ENCODE measurements at places on chromosomes 2 and 18. TPM values are rescaled to one million over a fixed set of nuclear protein-coding genes. Genes with fewer than 3 reads are reported as not detected.
A peak's percentile ranks its signal among the peaks of the same experiment; 100 is the strongest.

GRCh38 chr2:240239325-240239724, 98.9 kb upstream of the OTOS start:
- no peak for DNase-seq

DNA sequence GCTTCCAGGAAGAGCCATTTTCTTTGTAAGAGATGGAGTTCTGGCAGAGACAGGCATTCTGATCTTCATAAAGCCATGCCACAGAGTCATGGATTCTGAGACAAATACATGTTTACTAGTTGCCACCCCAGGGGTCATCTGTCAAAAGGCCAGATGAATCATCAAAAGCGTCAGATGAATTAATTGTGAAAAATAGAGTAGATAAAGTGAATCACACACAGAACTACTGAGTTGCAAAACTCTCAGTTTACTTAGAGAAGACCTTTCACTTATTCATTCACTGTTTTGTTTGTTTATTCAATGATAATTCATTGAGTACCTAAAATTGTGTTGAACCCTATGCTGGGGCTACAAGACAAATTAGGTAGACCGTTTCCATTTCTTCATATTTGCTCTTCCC, 157.7 kb upstream of the SERPINE2 start:
- DNase-seq: no peak

GRCh38 chr18:7584646-7585275, 17.6 kb downstream of the PTPRM start:
- peak; percentile 33 for DNase-seq

COL5A2 gene
- total RNA-seq: 51.1 TPM

SFTPB gene
- not detected for total RNA-seq

KCNS3 gene
- total RNA-seq: 10.5 TPM

DNA sequence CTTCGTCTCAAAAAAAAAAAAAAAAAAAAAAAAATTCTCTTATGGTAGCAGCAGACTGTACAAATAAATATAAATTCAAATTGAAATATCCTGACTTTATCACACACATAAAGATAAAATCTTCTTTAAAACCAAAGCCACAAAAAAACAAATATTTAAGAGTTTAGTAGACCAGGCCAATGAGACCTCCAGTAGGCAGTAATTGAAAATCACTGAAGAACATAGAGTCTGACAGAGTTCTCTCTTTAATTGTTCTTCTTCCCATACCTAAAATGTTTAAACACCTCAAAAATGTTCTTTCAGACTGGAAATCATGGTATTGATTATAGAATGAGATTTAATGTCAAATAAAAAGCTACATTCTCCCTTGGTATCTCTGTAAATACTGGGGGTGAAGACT, 20.8 kb downstream of the PRPF40A start:
- DNase-seq: no peak

ESPNL gene
- 4.3 TPM for total RNA-seq

DNA sequence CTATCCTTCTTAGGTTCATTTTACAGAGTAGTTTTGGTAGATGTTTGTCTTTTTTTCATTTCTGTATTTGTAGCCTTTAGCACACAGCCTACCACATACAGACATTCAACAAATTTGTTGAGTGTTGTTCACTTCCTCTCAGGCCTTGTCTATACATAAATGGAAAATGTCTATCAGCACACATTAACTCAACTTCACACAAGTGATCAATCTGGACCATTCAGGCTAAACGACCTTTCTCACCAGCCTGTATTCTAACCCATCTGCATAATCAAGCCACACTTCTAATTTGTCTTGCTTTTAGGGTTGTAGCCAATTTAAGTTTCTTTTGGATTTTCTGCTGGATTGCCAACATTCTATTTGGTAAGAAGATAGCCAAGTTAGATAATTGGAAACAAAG, 59.9 kb upstream of the DARS1 start:
- no peak for DNase-seq

MYOM1 gene
- total RNA-seq: 219 TPM

GTF2A1L gene
- total RNA-seq: 1.9 TPM

DNA sequence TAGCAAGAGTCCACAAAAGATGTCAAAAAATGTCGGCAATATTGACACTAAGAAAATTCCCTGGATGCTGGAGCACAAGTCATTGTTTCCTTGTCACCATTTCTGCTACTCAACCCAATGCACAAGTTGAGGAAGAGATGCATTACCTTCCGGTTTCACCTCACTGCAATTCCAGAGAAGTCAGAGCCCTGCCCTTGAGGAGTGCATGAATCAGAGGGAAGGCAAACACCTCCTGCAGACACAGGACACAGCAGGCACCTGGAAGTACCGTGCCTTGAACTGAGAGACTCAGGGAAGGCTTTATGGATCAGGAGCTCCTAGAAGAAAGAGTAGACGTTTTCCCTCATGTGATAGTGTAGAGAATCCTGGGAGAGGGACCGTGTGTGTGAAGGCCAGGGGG, 62.7 kb upstream of the ARL4C start:
- no peak for DNase-seq

FIGN gene
- total RNA-seq: 23.1 TPM

DNA sequence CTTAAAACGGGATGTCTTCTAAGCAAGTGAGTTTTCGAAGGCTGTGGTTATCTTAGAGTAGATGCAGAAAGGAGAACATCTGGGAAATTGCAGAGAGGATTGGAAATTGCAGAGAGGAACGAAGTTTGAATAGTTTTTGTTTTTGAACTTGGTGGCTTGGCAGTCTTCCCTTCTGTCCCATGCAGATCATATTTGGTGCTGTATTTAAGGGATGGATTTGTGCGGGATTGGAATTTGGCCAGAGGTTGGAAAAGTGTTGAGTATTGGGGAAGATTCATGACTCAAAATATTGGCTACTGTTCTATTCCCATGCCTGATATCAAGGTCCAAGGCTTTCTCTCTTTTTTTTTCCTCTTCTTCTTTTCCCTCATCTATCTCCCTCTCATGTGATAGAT, 18.2 kb downstream of the PTPRM start:
- peak; percentile 49 for DNase-seq

DNA sequence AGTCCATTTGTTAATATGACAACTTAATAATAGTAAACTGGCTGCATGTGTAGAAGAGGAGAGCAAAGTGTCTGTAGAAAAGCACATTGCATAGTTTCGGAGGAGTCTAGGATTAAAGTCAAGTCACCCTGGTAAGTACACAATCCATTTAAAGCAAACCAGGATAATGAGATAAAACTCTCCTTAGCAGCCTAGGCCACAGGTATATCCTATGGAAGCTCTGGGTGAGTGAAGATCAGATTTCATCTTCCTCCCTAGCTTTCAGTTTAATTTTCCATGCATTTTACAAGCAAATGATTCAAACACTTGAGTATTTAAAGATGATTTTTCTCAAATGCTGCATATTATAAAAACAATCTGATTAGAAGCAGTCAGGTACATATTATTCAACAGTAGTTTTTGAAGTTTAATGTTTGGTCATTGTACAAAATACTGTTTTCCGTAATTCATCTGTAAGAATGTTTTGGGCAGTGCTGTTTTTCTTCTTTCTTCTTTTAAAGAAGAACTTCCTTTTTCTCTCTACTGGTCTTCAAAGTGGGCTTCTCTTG, 10.2 kb downstream of the CERS6 start:
- DNase-seq: no peak

DNA sequence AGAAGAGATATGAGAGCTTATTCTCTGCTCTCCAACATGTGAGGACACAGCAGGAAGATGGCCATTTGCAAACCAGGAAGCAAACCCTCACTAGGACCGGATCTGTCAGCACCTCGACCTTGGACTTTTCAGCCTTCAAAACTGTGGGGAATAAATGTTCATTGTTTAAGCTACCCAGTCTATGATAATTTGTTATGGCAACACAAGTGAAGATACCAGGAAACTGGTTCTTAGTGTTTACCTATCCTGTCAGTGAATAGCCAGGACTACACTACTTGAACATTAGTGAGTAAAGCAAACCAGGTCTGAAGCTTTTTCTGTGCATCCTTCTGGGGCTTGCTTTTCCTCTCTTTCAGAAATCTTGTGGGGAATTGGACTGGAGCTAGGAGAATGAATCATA, 44.4 kb upstream of the BARD1 start:
- DNase-seq: no peak

SRD5A2 gene
- total RNA-seq: 0.06 TPM

- DNase-seq: no peak
These were observed 42.5 kb downstream of the VRK2 start for GRCh38 chr2:58089081-58089480.

GRCh38 chr2:70834106-70834505, 1.5 kb downstream of the CD207 start:
- no peak for DNase-seq

- DNase-seq: peak; percentile 48
These were observed 5.8 kb upstream of the PEX13 start for GRCh38 chr2:61011678-61012077.

GRCh38 chr18:74064510-74064909, 83.1 kb downstream of the FBXO15 start:
- DNase-seq: no peak

RPRM gene
- not detected for total RNA-seq

GRCh38 chr18:2180586-2180985, 390.7 kb downstream of the METTL4 start:
- DNase-seq: no peak

GRCh38 chr2:226893216-226893615, 57.4 kb downstream of the RHBDD1 start:
- no peak for DNase-seq

C1QL2 gene
- total RNA-seq: 0.30 TPM

GRCh38 chr18:70074116-70074515, 126.4 kb upstream of the CD226 start:
- no peak for DNase-seq

DNA sequence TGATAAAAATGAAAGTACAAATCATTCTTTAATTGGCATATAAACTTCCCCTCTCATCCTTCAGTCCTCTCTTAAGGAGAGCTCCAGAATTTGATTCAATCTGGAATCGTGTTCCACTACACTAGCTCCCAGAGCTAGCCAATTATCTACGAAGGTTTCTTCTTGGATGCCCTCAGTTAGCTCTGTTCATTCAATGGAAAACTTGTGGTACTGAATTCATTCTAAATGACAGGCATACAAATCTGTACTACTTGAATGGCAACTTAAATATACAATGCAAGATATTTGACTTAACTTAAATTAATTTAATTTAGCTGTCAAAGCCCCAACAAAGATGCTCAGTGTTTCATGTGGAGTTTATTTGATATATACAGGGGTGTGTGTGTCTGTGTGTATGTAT, 1474.2 kb upstream of the CELF4 start:
- DNase-seq: no peak

GRCh38 chr2:72057308-72057707, 90.4 kb downstream of the CYP26B1 start:
- DNase-seq: no peak

DNA sequence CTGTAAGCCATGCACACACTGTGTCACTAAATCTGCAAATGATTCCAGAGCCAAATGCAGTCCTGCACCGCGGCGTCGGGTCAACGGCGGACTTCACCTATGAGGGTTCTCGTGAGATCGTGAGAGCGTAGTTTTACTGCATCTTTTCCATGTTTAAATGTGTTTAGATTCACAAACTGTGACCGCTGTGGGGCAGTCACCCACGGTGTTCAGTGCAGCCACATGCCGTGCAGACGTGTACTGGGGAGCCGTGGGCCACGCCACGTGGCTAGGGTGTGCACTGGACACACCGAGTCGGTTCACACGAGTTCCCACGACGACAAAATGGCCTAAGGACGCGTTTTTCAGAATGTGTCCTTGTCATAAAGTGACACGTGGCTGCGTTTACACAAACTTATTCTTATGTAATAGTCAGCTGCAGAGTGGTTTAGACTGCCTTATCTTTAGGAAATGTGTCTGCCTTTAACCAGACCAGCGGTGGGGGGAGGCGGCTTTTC, 34.1 kb downstream of the NFATC1 start:
- no peak for DNase-seq

POTEJ gene
- total RNA-seq: 1.1 TPM

GRCh38 chr2:38149531-38149930, 73.6 kb upstream of the CYP1B1 start:
- no peak for DNase-seq

- no peak for DNase-seq
These were observed 195.7 kb downstream of the PIEZO2 start for GRCh38 chr18:10953672-10954071.

PTH2R gene
- total RNA-seq: 0.09 TPM

RALBP1 gene
- total RNA-seq: 52.1 TPM

- DNase-seq: no peak
These were observed 14.6 kb downstream of the FHL2 start for GRCh38 chr2:105384216-105384615.

HOXD1 gene
- total RNA-seq: not detected

- DNase-seq: no peak
These were observed 120.1 kb upstream of the SLC39A10 start for GRCh38 chr2:195536906-195537305.

MC5R gene
- total RNA-seq: not detected

MYCN gene
- total RNA-seq: 48.1 TPM

DNA sequence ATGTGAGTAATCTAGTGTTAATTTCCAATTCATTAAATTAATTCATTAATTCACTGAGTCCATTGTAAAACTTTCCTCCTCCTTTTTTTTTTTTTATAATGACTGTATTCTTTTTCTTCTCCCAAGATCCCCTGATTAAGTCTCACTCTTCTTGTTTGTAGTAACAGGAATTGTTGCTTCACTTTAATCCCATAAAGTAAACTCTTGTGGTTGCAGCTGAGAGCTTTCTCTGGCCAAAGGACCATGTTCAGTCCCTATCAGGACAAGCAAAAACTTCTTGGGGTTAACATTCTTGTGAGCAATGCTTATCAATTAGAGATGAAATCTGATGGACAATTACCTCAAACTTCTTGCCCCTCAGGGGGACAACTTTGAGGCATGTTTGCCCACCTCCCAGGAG, 400.2 kb upstream of the SPHKAP start:
- no peak for DNase-seq

GRCh38 chr2:79099140-79099686, 11.4 kb upstream of the REG1B start:
- no peak for DNase-seq

CTLA4 gene
- not detected for total RNA-seq

- no peak for DNase-seq
These were observed 113.0 kb downstream of the DYSF start for GRCh38 chr2:71566372-71566771.

DSC1 gene
- not detected for total RNA-seq

- DNase-seq: no peak
These were observed 450.1 kb downstream of the ANKRD30B start for GRCh38 chr18:15198116-15198389.
